Psoas muscle (tissue), 8 donors: ENCODE measurements at places on chromosomes 3 and 15. TPM values are rescaled to one million over a fixed set of nuclear protein-coding genes. Genes with fewer than 3 reads are reported as not detected.

Gene MFAP1
- 23.5 TPM for polyA plus RNA-seq

Gene SLC9C1
- polyA plus RNA-seq: not detected

Gene LIPH
- 0.04 TPM for polyA plus RNA-seq

Gene ANXA2
- polyA plus RNA-seq: 350 TPM

Gene PRICKLE2
- polyA plus RNA-seq: 0.34 TPM

Gene GOLGB1
- polyA plus RNA-seq: 7.5 TPM

Gene LINS1
- polyA plus RNA-seq: 4.3 TPM

Gene GPR15
- not detected for polyA plus RNA-seq

Gene PRSS50
- polyA plus RNA-seq: 0.15 TPM

Gene CD86
- 0.24 TPM for polyA plus RNA-seq

Gene HHATL
- 188 TPM for polyA plus RNA-seq

Gene CLDN16
- polyA plus RNA-seq: not detected

Gene VWA5B2
- polyA plus RNA-seq: 0.03 TPM

Gene CHST13
- polyA plus RNA-seq: 0.07 TPM

Gene ECT2
- polyA plus RNA-seq: 2.2 TPM

Gene PLCB2
- polyA plus RNA-seq: 2.0 TPM

Gene TGM4
- polyA plus RNA-seq: not detected

Gene DNAJA4
- 154 TPM for polyA plus RNA-seq

Gene OXTR
- polyA plus RNA-seq: 0.38 TPM

Gene CEMIP
- polyA plus RNA-seq: 0.04 TPM

Gene TMEM207
- not detected for polyA plus RNA-seq

Gene PLA2G4E
- 0.07 TPM for polyA plus RNA-seq

Gene LOXL1
- polyA plus RNA-seq: 5.1 TPM

Gene EFCC1
- 0.26 TPM for polyA plus RNA-seq

Gene GOLGA6L7
- polyA plus RNA-seq: not detected

Gene CSTA
- polyA plus RNA-seq: 2.1 TPM

Gene APEH
- polyA plus RNA-seq: 109 TPM

Gene B4GALT4
- polyA plus RNA-seq: 5.7 TPM

Gene TOP2B
- polyA plus RNA-seq: 45.3 TPM

Gene LSAMP
- polyA plus RNA-seq: 0.04 TPM

Gene SNRK
- 8.5 TPM for polyA plus RNA-seq
